ENCODE measurements at places on chromosomes 12 and 14.

DNA sequence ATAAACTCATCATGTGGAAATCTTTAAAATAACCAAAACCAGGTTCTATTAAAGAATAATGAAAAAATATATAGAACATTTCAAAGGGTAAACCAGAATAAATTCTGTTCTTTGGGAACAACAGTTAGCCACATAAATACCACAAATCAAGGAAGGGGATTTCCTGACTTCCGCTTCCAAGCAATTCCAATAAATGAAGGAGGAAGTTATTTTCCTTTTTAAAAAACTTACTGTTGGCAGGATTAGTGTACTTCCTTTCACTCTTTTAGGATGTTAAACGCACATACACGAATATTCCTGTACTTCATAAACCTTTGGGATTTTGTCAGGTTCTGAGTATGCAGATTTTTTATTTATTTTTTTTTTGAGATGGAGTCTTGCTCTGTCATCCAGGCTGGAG, 13.7 kb upstream of the LIMA1 start:
- no peak for DNase-seq

- peak; percentile 29 for DNase-seq
Observed at GRCh38 chr12:79373896-79374499, 316.8 kb downstream of the PAWR start.

DNA sequence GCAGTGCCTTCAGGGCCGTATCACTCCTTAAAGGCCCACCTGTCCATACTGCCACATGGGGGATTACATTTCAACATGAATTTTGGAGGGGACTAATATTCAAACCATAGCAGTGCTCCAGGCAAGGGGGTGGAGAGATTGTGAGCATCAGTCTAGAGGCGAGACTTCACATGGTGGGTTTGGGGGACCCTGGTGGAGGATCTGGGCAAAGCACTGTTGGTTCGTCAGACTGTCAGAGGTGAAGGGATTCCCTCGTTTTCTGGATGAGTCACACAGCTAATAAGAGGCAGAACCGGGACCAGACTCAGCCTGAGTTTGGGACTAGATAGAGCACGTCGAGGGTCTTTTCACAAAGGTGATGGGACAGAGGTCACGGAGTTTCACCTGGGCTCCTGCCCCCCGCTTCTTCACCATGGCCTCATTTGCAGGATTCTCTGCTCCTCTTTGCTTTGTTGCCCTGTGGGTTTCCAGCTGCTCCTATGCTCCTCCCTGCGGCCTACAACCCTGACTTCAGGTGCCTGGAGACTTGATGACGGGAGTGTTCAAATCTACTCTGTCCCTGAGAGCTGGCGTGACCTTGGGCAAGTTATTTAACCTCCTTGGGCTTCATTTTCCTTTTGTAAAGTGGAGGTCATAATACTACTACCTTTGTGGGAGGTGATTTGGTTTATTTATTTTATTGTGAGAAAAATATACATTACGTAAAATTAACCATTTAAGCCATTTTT, 41.5 kb downstream of the TEAD4 start:
- no peak for DNase-seq

DNA sequence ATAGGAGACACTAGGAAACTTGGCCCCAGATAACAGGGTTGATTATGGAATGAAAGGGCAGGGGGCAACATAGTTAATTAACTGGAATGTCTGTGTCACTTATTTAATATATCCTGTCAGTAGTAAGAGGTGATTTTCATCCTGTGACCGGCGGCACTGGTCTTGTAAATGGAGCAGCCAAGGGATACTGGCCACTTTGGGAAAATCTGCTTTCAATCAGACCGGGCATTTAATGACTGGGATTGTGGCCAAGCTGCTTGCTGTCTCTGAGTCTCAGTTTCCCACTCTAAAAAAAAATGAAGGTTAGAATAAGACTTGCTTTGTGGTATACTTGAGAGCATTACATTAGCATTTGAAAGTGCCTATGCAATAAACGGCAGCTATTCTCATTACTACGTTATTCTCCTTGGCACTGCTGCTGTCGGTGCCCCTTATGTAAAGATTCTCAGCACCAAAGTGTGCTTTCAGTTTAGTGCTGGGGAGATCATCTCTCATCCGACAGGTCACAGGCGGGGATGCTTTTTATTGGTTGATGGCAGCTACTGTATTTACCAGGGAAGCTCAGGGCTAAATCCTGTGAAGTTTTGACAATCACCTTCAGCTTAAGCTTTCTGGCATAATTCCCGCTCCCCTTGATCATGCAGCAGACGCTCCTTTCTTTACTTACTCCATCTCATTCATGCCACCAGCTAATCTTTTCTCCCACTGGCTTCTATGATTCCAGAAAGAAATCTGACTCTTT, 162.1 kb downstream of the ESRRB start:
- no peak for DNase-seq

- DNase-seq = peak; percentile 86
Observed at GRCh38 chr14:45198551-45198950, 54.5 kb downstream of the MIS18BP1 start.

GRCh38 chr12:43336962-43337555, 214.9 kb downstream of the ADAMTS20 start:
- peak; percentile 66 for DNase-seq

DNA sequence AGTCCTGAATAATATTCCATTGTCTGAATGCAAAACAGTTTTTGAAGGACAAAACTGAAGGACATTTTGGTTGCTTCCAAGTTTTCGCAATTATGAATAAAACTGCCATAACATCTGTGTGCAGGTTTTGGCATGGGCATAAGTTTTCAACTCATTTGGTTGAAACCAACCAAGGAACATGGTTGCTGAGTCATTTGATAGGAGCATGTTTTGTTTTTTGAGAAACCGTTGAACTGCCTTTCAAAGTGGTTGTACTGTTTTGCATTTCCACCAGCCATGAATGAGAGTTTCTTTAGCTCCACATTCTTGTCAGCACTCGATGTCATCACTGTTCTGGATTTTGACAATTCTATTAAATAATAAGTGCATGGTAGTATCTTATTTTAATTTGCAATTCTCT, 23.0 kb upstream of the GSG1 start:
- DNase-seq = no peak

- peak; percentile 67 for DNase-seq
Observed at GRCh38 chr12:103877934-103878510, 37.0 kb upstream of the NT5DC3 start.

DNA sequence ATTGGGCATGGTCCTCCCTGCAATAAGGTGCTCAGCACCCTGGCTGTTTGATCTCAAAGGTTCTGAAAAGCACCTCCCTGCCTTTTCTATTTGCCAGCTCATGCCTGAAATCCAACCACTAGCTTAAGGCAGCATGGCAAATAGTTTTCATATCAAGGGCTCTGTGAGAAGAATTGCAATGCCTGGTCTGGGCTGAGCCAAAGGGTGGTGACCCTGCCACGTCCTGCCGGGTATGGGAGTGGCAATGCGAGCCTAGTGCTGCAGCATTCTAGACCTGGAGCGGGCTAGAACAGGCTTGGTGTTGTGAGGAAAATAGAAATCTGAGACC, 2.3 kb upstream of the SCNN1A start:
- no peak for DNase-seq

DNA sequence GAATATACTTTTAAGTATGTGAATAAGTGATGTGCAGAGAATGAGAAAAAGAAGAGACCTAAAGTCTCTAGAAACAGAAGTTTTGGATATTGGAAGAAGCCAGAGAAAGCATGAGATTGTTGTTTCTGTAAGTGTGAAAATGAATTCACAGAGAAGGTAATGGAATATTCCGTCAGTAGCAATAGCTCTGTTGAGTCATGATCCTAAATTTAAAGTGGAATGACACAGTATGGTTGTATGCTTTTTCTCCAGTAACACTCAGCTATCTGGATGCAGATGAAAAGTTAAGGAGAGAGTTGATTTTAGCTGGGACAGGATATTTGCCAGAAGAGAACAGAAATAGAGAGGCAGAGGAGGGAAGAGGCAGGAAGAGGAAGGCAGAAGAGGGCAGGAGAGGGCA, 1166.3 kb downstream of the GALC start:
- DNase-seq = no peak

DNA sequence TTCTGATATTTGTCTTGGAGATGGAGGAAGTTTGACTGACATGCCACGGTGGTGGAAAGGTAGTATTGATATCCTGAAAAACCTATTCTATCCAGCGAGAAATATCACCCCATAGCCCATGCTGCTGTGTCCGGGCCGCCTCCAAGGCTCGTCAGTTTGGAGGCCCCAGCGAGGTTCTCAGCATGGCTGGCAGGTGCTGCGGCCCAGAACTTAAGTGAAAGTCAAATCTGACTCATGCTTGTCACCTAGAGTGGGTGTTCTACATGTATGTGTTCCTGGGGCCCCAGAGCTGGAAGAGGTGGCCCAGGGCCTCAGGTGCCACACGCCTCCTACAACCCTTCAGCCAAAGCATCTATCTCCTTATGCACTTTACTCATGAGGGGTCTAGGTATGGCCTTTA, 92.9 kb downstream of the GCH1 start:
- DNase-seq = no peak

- DNase-seq = no peak
Observed at GRCh38 chr12:91690531-91690930, 455.1 kb downstream of the BTG1 start.

DNA sequence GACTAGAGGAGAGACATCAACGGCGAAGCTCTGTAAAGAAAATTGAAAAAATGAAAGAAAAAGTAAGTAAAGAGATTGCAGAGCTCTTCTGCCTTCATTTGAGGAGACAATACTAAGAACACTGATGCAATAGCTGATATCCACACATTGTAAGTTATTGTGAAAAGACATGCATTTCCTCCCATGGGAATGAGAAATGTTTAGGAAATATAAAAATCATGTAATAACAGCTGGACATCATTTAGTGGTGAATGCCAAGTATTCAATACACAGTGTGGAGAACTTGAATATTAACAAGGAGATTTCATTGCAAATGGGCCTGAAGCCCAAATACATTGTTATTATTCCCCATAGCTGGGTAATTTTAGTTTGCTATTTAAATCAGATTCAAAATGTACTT, 179.2 kb downstream of the KICS2 start:
- DNase-seq = peak; percentile 55

- DNase-seq = no peak
Observed at GRCh38 chr12:48819986-48820725, 1.9 kb downstream of the CACNB3 start.

DNA sequence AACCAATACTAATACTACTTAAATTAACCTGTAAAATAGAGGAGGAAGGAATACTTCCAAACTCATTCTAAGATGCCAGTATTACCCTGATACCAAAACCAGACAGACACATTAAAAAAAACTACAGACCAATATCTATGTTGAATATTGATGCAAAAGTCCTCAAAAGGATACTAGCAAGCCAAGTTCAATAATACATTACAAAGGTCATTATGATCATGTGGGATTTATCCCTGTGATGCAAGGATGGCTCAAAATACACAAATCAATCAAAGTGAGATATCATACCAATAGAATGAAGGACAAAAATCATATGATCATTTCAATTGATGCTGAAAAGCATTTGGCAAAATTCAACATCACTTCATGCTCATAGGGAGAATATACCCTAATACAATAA, 97.2 kb upstream of the ATXN7L3B start:
- no peak for DNase-seq

GRCh38 chr14:73713206-73713802, 880 bp downstream of the PNMA1 start:
- peak; percentile 42 for DNase-seq

DNA sequence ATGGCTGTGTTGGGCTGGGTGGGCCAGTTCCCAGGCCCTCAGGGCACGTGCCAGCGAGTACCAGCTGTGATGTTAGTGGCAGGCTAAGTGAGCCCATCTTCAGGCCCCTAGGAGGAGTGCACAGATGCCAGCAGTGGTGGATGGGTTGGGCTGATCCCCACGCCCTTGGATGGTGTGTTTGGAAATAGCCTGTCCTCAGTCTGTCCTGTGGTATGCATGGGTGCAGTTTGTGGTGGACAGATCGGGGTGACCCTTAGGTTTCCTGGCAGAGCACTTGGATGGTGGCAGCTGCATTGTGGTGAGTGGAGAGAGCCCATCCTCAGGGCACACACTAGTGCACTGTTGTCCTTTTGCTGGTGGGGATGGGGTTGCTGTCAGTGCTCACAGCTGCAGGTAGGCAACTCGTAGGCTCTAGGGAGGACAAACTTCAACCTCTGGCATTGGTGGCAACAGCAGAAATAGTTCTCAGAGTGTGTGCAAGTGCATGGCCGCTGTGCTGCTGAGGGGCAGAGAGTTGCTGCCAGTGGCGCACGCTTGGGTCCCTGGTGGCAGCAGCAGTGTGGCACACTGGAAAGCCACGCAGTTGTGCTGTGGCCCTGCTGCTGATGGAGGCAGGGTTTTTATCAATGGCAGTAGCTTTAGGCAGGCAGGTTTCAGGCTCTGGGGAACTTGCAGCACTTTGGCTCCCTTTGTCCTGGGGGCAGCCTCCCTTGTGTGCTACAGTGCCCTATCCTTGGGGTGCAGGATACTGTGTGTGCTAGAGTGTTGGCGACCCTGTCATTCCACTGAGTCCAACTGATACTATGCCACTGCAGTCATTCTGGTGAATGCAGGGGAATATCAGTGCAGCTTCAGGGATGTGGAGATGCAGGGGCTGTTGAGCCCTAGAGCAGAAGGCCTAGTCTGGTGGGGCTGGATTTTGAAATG, 65.5 kb downstream of the FBXO33 start:
- DNase-seq = no peak

- no peak for DNase-seq
Observed at GRCh38 chr12:104438134-104438533, 18.6 kb upstream of the CHST11 start.

DNA sequence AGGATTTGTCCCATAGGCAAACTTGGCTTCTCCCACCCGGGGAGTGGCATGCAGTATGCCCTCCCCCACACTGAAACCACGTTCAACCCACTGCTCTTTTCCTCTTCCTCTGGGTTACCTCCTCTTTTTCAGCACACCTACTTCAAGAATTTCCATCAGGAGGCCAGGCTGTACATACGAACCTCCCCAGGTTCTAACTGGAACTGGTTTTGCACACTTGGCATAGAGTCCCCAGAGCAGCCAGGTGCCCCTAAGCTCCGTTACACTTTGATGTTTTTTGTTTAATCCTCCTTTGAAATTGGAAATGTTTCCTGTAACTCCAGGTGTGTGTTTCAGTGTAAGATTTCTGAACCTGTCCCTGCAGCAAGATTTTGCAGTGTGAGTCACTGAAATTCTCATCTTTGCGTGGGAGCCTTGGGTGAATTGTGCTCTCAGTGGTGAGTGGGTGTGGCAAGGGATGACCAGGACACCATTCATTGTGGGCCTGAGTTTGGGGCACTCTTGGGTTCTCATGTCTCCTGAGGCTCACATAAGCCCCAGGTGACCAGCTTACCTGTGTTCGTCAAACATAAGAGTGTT, 18.2 kb downstream of the CD9 start:
- no peak for DNase-seq
